MV-4-11 (cell line): ENCODE measurements at places on chromosomes 11 and 22.

DNA sequence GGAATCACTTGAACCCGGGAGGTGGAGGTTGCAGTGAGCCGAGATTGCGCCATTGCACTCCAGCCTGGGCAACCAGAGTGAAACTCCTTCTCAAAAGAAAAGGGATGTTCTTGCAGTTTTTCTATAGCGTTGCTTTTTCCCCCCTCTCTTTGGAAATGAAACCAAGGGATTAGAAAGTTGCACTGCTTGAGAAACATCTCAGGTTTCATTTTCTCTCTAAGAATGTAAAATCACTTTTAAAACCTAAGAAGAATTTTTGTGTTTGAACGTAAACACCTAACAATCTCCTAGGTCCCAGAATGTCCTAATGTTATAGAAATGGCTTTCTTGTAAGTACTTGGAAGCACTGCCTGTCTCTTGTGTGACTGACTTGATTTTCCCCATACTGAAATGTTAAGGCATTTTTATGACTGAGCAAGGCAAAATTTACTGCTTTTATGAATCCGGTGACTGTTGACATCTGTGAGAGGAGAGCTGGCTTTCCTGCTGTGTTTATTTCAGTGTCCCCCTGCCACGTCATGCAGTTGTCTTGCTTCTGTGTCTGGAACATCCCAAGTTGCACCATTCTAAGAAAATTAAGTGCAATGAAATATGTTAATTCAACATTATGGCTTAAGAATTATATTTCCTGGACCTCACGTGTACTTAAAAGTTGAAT lies 37.7 kb downstream of the NF2 start:
- DNase-seq: peak; percentile 80

DNA sequence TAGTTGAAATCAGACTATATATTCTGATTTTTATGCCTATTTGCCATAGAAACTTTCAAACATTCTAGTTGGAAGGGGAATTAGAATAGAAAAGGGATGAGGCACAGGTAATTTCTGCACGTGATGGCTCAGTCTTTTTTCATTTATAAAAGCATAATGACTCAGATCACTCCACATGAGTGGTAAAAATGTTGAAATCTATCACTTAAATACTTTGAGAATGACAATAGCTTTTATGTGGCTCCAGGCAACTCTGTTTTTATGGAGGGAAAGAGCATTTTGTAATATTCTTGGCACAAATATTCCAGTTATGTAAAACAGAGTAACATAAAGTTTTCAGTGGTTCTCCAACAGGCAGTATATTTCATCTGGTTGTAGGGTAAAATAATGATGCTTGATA lies 5.9 kb upstream of the MMP3 start:
- no peak for DNase-seq

GRCh38 chr22:43375951-43376455 lies 32.8 kb upstream of the SCUBE1 start:
- DNase-seq: no peak

DNA sequence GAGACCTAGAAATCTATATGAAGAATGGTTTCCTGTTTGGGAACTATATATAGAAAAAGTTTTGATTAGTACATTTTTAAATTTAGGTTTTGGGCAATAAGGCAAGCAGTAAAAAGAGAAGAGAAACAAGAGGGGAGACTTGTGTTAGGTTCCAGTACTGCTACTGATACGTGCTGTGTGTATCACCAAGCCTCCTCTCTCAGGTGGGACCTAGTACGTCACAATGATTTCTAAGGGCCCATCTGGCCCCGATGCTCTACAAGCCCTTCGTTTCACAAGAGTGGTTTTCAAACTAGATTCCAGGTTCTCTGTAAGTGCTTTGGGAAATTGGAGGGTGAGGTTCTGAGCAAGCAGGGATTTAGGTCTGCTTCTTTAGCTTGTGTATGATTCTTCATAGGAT lies 39.2 kb downstream of the USP35 start:
- DNase-seq: peak; percentile 67

GRCh38 chr22:50210378-50211139 lies 9.7 kb downstream of the SELENOO start:
- DNase-seq: no peak

- DNase-seq: no peak
Observed at GRCh38 chr11:114259551-114259983, 36.6 kb upstream of the NNMT start.

GRCh38 chr11:2794046-2794967 lies 91.3 kb downstream of the CDKN1C start:
- DNase-seq: peak; percentile 51

DNA sequence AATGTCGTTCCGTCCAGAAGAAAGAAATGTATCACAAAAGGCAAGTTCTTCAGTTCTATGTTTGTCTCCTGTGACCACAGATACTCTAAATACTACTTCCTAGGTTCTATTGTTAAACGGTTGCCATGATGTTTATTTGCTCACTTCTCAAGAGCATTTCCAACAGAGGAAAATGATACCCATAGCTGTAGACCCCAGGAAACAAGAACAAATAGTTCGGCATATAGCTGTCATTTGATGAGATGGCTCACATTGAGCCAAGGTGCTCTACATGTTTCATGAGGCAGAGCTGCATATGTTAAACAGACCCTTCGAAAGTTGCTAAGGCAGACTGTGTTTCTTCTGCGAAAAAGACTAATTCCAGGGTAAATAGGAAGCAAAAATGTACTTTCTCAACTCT lies 15.4 kb upstream of the ANGPTL5 start:
- DNase-seq: no peak

DNA sequence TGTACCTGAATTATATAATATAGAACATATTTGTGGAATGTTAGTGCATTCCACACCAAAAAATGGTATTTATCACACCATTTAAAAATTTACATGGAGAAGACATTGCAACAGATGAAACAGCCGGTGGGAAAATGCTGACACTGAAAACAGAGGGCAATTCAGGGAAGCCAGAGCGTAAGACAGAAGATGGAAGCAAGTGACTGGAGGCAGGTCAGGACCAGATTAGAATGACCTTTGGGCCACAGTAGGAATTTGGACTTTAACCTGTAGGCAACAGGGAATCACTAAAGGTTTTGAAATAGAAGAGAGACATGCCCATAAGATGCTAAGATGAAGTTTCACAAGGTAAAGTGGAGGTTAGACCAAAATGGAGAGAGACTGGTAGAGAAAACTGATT lies 60.5 kb downstream of the METTL15 start:
- DNase-seq: no peak

- no peak for DNase-seq
Observed at GRCh38 chr11:34476849-34477248, 36.7 kb downstream of the ELF5 start.

- no peak for DNase-seq
Observed at GRCh38 chr11:126886085-126886484, 114.5 kb downstream of the KIRREL3 start.

DNA sequence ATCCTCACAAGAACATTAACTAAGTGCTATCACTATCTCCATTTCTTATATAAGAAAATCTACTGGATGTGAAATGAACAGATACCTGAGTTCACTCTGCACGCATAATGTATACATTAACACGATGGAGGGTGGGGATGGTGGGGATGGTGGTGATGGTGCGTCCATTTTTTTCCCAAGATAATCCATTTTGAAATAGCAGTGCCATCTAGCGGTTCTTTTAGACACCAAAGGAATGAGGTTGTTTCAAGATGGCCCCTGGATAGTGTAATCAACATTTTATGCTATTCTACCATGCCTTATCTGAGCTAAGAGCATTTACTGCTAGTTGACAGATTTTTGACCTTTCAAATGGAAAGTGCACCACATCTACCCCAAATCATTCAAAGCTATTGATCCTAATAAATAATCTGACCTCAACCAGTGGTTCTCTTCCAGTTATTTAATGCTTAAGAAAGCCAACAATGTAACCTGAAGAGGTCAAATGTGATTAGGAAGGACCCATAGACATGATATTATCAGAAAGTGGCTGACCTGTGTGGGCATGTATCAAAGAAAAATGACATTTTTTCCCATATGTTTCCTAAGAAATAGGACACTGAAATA lies 714.7 kb upstream of the TENM4 start:
- DNase-seq: no peak

DNA sequence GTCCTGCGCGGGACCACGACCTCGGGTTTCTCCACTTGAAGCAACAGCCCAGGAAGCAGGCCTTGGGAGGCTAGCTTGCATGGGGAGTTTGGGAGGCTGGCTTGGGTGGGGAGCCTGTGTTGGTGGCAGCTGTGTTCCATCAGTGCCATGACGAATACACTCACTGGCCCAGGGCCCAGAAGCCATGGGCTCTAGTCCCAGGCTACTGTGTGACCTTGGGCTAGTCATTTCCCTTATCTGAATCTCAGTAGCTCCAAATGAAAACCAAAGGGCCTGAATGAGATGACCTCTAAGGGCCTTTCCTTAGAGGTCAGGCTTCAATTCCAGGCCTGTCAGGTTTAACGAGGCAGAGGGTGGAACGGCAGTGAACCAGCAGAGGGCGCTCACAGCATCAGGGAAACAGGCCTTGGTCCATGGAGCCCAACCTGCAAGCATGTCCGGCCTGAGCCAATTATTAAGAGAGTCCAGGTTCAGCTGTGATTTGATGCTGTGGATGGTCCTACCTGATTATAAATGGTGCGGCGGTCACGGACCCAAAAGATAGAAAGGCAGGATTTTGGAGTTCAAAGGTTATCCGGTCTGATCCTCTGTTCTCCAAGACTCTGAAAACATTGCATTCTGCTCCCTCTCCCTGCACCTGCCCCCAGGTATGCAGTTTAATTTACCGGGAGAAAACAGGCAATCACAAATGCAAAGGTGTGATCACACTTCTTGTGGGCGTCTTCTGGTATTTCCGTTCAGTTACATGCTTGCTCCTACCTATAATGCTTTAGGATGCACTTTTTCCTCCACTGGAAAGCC lies 15.9 kb downstream of the PTPN5 start:
- DNase-seq: peak; percentile 17

GRCh38 chr11:113387605-113388211 lies at the start of gene ANKK1:
Gene ANKK1 (plus strand): TSS chr11:113387779. CDS start chr11:113387885, 106 bp downstream.
- DNase-seq: no peak

DNA sequence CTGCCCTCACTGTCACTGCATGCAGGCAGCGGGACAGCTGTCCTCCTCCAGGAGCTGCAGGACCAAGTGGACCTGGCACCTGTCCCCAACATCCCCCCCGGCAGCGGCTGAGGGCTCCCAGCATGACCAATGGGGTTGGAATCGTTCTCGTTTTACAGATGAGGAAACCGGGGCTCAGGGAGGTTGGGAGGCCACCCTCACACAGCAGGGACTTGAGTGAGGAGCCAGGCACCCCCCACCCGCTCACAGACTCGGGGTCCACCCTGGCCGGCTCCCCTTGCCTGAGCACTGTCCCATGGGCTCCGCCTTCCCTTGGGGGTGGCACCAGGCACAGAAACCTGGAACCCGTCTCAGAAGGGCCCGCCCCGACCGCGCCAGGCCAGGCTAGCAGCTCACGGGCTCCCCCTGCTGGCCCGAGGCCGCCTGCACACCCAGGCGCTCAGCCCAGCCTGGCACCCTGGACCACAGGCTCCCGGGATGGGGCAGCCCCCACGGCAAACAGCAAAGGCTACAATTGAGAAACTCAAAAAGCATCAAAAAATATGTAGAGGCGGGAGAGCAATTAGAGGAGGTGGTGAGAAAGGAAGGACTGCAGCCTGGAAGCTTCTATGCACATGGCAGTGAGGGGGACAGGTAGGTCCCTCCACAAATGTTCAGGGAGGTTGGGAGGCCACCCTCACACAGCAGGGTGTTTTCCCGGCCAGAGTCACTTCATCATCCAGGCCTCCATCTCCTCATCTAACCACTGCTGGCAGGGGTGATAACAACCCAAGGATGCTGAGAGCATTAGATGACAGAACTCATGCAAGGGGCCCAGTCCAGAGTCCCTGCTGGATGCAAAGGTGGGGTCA lies 12.8 kb downstream of the MACROD1 start:
- peak; percentile 40 for DNase-seq

DNA sequence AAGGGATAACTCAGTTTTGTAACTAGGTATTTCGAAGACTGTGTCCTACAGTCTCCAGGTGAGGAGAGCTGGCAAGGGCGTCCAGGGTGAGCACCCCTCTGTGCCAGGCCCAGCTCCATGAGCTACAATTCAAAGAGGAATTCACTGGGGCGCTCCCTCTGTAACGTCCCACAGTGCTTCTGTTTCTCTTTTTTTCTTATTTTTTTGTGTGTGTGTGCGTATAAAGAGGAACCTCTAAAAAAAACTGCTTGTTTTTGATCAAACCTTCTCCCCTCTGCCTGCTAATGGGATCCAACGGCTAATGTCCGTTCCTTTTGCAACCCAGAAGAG lies 17.1 kb downstream of the ASCC2 start:
- DNase-seq: no peak

DNA sequence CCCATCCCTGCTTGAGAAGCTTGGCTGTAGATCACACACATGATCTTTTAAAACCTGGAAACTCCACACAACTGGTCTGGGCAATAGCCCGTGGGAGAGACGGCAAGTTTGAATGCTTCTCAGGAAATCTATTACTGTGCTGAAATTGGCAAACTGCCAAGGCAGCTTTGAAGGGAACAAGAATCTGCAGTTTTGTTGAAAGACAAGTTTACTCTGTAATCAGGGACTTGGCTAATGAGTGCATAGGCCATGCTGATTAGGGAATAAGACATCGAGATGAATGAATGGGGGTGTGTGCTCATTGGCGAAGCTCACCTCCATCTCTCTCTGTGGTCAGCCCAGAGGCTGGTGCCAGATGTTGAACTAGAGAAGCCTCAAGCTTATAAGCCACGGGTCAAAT lies 218.8 kb downstream of the HIPK3 start:
- DNase-seq: no peak

GRCh38 chr11:99268886-99269285 lies 248.1 kb downstream of the CNTN5 start:
- no peak for DNase-seq

GRCh38 chr11:33135216-33135615 lies 26.1 kb downstream of the CSTF3 start:
- no peak for DNase-seq

DNA sequence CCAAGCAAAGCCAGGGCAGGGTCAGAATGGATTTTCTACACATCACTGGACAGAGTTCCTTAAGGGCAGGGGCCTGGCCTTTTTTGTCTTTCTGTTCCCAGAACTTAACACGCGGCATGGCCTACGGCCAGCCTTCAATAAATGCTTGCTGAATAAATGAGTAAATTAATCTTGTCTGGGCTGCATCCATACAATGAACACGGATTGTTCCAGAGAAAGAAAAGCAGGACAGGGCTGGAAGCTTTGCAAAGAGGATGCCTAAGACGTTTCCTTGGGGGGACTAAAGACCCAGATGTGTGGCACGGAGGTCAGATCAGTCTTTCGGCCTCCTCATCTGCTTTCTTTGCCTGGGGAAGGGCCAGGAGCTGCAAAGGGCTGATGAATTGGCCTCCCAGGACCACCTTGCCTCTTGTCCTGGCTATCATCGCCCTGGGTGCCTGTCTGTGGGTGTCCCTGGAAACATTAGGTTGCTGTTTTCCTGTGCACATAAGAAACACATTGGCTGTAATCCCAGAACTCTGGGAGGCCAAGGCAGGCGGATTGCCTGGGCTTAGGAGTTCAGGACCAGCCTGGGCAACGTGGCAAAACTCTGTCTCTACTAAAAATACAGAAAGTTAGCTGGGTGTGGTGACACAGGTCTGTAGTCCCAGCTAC lies 20.8 kb upstream of the RFPL3 start:
- no peak for DNase-seq

GRCh38 chr11:78798663-78799062 lies 224.0 kb upstream of the NARS2 start:
- DNase-seq: peak; percentile 88

GRCh38 chr22:50247748-50248147 lies 2.9 kb upstream of the TUBGCP6 start:
- peak; percentile 61 for DNase-seq

GRCh38 chr22:50416996-50417395 lies 57.8 kb downstream of the SBF1 start:
- DNase-seq: no peak

- DNase-seq: no peak
Observed at GRCh38 chr11:85705800-85706199, 19.8 kb upstream of the CCDC89 start.

GRCh38 chr11:74731301-74732094 lies at the start of gene CHRDL2:
Gene CHRDL2 (minus strand): TSS chr11:74731426. CDS start chr11:74730888, 538 bp downstream.
- no peak for DNase-seq
